ENCODE measurements at places on chromosomes 16 and 17. TPM values are rescaled to one million over a fixed set of nuclear protein-coding genes. Genes with fewer than 3 reads are reported as not detected.

The EVI2B gene
- 29.8 TPM for polyA plus RNA-seq

DNA sequence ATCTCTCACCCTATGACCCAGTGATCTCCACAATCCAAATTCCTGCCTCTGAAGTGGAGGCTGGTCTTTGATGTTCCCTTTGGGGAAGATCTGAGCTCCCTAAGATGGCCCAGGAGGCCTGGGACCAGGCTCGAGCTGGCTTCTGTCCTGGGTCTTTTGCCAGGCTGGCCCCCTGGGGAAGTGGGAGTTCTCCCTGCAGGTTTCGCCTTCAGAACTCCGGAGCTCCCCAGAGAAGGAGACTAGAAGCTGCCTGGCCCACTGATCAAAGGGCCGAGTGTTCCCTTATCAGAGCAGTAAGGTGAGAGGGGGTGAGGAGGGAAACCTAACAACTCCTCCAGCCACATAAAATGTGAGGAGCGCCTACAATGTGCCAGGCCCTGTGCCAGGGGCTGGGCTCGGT is 147.1 kb downstream of the IRF8 start:
- peaks cover 3% of the 10 kb centered on the region for H3K27me3 ChIP-seq
- H3K27ac ChIP-seq = no peak overlapping the region
- no peak for DNase-seq
- H3K36me3 ChIP-seq = no peaks in the 10 kb centered on the region

DNA sequence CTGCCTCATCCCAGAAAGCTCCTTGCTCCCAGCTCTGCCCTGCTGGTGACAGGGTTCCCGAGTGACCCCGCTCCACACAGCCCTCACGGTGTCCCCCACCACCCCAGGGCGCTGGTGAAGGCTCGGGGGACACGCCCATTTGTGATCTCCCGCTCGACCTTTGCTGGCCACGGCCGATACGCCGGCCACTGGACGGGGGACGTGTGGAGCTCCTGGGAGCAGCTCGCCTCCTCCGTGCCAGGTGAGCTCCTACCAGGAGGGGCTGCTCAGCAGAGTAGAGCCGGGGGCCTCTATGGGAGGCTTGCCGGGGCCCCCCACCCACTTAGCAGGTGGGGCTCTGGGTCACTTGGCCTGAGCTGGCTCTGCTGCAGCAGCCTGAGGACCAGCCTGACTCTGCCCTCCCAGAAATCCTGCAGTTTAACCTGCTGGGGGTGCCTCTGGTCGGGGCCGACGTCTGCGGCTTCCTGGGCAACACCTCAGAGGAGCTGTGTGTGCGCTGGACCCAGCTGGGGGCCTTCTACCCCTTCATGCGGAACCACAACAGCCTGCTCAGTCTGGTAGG is 11.2 kb downstream of the GAA start:
- no peak overlapping the region for H3K27ac ChIP-seq
- H3K36me3 ChIP-seq = no peaks in the 10 kb centered on the region
- DNase-seq = no peak
- no peaks in the 10 kb centered on the region for H3K4me1 ChIP-seq
- no peak overlapping the region for H3K4me3 ChIP-seq
- peaks cover 3% of the 10 kb centered on the region for H3K27me3 ChIP-seq

DNA sequence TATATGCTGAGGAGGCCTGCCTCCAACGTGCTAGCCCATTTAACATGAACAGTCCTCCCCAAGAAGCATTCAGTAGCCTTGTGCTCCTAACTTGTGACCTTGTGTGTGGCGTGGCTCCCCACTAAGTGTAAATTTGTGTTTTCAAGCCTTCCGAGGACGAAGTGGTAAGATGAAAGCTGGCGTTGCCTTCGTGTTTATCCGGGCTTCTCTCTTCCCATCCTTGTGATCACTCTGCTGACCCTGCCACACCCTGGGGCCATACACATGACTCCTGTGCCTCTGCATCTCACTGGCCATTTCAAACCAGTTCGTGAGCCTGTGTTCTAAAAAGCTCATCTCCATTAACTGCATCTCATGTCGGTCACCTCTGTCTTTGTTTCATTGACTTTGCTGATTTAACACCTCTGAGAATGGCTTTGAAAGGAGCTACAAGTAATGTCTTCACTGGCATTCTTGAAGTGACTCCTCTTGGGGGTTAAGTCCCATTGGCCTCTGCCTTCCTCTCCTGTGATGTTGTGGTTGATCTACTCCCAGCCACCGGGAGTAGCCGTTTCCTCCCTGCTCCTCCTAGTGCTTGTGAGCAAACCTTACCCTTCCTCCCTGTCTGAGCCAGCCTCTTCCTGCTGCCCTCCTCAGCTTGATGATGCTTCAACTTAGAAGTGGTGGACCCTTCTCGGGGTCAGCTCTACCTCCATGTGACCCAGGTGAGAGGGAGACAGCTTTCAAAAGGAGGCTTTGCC is 27.4 kb upstream of the NAGLU start:
- H3K27ac ChIP-seq = no peak overlapping the region
- no peak overlapping the region for H3K4me3 ChIP-seq
- no peak for DNase-seq
- no peaks in the 10 kb centered on the region for H3K27me3 ChIP-seq
- peaks cover 22% of the 10 kb centered on the region for H3K36me3 ChIP-seq
